Kidney epithelial cell (primary cell): ENCODE measurements at places on chromosomes 5 and 9. TPM values are rescaled to one million over a fixed set of nuclear protein-coding genes. Genes with fewer than 3 reads are reported as not detected.

Gene TSSK1B
- 0.38 TPM in 1 of 2 replicates, not detected in the other for total RNA-seq

Gene CAMLG
- 23.1 and 24.5 TPM in 2 replicates for total RNA-seq

Gene CSF1R
- 0.41 and 0.75 TPM in 2 replicates for total RNA-seq

Gene CD274
- total RNA-seq, result 6.6 and 7.7 TPM in 2 replicates

Gene ARL10
- 8.8 and 18.5 TPM in 2 replicates for total RNA-seq

Gene SOHLH1
- total RNA-seq, result not detected in 2 replicates

Gene SPATA31A5
- total RNA-seq, result not detected in 2 replicates

Gene CARD9
- 1.9 and 2.0 TPM in 2 replicates for total RNA-seq

Gene DPYSL3
- total RNA-seq, result 39.4 and 42.4 TPM in 2 replicates

Gene SAXO1
- total RNA-seq, result under 0.01 TPM in 1 of 2 replicates, not detected in the other
